CD4-positive, alpha-beta memory T cell (primary cell): ENCODE measurements at places on chromosomes 11 and 22.

DNA sequence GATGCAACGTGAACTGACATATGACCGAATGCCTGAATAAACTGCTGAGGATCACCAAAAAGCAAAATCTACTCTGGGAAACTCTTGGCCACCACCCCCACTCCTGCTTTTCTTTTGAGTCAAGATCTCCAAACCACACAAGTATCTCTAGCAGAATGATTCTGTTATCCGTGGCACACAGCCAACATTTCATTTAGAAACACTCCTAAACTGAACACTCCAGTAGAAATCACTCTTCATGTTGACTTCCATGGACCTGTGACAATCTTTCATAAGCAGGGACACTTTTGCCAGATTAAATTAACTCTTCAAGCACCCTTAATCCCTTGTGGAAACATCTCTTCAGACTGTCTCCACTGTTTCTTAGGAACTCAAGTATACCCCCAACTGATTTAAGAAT lies 44.4 kb downstream of the VSIG10L2 start:
- DNase-seq: no peak

DNA sequence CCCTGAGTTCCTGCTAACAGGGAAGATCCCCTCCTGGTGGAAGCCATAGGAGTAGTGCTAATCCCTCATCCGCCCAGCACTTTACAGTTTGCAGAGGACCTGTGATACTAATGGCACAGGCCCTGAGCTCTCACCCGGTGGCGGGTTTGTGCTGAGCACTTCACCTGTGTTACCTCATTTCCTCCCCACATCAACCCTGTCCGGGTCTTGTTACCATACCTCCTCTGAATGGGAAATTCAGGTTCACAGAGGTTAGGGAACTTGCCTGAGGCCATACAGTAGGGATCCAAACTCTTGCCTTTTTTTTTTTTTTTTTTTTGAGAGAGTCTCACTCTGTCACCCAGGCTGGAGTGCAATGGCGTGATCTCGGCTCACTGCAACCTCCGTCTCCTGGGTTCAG lies 25.2 kb downstream of the CAPN1 start:
- DNase-seq: no peak

DNA sequence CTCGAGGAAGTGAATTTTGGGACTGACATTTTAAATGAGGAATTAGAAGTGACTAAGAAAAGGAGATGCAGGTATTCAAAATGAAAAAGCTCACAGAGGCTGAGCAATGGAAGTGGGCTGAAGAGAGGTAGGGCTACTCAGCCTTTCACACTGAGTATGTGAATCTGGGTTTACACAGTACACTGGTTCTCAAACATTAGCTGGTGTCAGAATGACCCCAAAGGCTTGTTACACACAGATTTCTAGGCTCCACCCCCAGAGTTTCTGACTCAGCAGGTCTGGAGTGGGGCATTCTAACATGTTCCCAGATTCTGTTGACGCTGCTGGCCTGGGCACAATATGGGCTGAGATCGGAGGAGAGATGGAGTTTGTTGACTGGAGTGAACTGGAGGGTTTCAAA lies 32.8 kb downstream of the CADM1 start:
- no peak for DNase-seq

DNA sequence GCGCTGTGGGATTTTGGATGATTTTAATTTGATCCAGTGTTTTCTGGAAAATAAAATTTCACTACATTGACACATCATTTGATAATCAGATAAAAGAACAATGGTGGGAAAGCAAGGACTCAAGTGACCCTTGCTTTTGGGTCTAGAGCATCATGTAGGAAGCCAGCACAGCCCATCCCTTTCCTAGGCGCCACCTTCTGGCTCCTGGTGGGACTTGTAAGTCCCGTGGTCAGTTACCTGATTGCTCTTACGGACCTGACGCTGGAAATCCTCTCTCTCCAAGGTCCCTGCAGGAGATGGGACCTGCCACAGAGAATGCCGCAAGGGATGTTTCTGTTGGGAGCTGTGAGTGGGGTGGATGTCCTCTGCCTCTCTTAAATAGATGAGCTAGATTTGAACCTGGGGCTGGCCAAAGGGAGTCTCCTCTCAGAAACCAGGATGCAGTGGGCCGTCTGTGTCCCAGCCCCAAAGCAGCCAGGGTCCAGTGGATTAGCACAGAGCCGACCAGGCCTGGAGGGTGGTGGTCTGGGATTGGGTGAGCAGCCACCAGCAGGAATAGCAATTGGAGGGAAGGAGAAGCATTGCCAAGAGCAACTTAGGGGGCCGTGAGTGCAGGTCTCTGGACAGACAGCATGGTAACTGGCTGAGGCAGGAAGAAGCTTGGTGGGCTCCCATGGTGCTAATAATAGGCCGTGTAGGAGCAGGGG lies 21.7 kb downstream of the TIMP3 start:
- DNase-seq: no peak

GRCh38 chr11:70705930-70706329 lies 307.6 kb downstream of the CTTN start:
- no peak for DNase-seq

DNA sequence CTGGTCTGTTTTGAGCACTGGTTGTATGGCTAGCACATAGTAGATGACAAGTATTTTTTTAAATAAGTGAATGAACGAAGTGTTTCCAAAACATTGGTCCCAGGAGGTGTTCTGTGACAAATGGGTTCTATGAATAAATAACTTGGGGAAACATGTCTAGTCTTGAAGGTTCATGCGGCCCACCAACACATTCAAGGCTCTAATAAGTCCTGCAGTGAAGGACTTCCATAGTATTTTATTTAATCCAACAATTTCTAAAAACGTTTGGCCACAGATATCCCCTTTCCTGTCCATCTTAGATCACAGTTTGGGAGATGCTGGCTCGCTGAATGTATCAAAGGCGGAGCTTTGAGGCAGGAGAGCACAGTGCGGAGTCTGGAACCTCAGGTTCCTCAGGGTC lies 22.5 kb downstream of the PARVG start:
- DNase-seq: no peak

DNA sequence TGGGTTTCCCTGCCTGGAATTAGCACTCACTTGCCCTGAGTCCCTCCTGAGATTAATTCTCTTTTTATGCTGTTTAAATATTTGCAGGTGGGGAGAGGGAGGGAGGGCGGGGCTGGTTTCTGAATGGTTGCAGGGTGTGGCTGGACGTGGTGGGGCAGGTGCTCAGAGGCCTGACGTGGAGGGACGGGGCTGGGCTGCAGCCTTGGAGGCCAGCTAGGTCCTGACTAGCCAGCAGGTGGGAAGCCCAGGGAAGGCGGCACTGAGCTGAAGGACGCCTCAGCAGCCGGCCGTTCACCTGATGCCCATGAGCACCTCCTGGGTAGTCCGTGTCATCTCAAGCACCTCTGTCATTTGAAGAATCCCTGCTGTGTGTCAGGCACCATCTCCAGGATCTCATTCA lies 21.3 kb downstream of the SGSM1 start:
- DNase-seq: no peak

DNA sequence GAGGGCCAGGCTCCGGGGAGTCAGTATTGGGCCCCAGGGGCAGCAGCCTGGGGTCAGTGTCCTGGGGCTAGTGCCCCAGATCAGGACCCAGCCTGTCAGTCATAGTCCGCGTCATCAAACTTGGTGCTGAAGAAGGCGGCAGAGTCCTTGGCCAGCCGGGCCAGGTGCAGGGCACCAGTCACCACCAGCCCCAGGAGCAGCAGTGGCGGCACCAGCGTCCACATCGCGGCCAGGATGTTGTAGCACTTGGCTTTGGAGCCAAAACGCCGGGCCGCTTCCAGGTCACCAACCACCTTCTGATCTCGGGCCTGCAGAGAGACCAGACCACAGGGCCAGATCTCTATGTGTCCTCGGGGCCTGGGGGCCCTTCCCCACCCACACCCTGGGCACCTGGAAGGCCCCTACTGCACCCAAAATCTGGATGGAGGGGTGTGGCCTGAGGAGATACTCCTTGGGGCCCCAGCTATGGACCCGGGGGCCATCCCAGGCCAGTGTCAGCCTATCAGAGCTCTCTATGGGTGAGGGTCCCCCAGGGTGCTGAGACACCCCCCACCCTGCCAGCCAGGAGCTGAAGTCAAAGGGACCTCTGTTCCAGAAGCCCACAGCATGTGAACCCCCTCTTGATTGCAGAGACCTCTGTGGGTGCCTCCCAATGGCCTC lies 790 bp downstream of the IFITM5 start:
- no peak for DNase-seq

DNA sequence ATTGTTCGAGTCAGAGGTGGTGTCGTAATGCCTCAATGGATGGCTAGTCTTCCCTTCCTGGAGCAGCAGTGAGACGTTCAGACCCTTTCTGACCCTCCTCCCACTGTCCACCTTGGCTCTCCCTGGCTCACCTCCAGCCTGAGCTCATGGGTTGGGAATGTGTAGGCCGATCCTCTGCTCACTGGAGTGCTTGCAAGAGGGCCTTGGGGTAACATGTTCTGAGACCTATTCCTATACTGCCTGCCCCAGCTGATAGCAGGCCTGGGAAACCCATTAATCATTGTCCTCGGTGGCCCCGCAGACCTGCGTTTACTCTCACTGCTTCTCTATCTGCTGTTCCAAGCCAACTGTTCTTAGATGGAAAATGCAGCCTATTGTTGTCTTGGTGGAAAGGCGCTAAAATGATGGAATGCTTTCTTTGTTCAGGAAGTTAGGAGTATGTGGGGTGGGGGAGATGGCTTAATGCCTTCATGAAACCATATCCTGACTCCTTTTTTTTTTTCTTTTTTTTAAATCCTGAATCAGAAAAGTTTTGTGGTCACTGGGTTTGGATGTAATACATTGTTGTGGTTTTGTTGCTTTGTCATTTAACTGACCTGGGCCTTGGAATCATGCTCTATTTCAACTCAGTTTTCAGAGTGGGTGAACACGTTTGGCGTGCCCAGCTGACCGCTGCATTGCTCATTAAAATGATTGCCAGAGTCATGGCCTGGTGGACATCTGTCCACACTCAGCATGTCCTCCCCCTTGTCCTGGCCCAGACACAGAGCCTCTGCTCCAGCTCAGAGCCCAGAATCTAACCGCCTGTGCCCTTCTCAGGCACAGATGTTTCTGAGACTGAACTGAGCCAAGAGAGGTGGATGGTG lies 72.5 kb downstream of the MICAL2 start:
- no peak for DNase-seq

GRCh38 chr11:22668005-22668796 lies 1.8 kb downstream of the GAS2 start:
- DNase-seq: no peak

GRCh38 chr22:19035474-19036228 lies 86.6 kb downstream of the DGCR2 start:
- DNase-seq: no peak

- no peak for DNase-seq
Measured at GRCh38 chr22:49215840-49216239, 611.8 kb downstream of the BRD1 start.

DNA sequence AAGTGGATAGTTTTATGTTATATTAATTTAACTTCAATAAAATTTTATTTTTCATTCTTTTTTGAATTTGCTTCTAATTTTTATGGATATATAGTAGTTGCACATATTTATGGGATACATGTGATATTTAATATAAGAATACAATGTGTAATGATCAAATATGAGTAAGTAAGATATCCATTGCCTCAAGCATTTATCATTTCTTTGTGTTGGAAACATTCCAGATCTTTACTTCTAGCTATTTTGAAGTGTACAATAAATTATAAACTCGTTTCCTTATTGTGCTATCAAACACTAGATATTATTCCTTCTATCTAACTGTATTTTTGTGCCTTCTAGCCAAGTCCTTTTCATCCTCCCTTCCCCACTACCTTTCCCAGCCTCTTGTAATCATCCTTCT lies 17.0 kb downstream of the EXPH5 start:
- no peak for DNase-seq

GRCh38 chr22:44142421-44143104 lies 38.2 kb upstream of the PARVG start:
- DNase-seq: no peak

DNA sequence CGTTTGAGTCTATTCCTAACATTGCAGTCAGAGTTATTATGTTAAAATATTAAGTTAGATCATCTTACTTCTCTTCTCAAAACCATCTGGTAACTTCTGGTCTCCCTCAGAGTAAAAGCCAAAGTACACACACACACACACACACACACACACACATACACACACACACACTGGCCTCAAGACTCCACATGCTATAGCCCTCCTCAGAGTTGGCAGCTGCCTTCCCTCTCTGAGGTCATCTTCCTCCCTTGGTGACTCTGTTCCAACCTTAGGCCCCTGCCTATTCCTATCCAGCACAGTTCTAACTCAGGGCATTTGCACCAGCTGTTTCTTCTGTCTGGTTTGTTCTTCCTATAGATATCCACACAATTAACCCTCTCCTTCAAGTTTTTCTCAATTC lies 272.0 kb upstream of the SESN3 start:
- no peak for DNase-seq

DNA sequence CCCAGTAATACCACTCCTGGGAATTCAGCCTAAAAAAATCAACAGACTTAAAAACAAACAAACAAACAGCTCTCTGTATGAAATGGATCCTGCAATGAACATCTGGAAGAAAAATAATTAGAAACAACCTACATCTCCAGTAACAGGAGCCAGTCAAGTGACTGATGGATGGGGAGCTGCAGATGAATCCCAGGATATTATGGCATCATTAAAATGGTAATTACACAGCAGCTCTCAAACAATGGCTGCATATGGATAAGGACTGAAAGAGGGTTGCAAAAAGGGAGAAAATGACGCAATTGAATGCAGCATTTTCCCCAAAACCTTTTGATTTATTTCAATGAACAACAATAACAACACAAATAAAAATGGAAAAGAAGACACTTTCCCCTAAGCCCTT lies 4.1 kb downstream of the NPTXR start:
- no peak for DNase-seq

DNA sequence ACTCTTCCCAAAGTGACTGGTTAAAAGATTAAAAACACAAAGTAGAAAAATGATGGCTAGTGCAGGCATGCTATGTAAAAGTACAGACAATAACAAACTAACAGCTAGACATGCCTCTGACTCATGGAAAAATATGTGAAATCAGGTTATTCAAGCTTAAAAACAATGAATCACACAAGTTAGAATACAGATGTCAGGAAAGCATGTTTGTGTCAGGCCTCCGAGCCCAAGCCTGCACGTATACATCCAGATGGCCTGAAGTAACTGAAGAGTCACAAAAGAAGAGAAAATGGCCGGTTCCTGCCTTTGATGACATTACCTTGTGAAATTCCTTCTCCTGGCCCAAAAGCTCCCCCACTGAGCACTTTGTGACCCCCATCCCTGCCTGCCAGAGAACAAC lies 110.1 kb downstream of the NOX4 start:
- no peak for DNase-seq

DNA sequence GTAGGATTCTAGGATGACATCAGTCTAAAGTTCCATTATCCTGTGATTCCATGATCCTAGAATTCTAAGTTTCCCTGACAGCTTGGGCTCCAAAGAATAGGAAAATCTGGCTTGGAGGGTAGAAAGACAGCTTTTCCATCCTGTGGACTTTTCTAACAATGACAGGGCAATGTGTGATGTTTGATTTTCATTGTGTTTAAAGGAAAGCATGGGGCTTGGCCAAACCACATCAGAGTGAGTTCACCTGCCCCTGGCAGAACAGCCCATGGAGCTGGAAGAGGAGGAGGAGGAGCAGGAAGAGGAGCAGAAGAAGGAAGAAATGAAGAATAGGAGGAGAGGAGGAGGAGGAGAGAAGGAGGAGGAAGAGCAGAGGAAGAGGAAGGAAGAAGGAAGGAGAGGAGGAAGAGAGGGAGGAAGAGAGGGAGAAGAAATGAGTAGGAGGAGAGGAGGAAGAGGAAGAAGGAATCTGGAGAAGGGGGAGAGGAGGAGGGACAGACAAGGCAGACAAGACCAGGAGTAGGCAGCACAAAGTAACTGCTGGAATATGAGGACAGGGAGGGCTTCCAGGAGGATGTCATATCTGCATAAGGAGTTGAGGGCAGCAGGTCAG lies 53.1 kb upstream of the WNT11 start:
- no peak for DNase-seq

GRCh38 chr11:66564984-66565383 lies 3.4 kb downstream of the CTSF start:
- no peak for DNase-seq
